ENCODE measurements at places on chromosomes 2 and 18.

- DNase-seq: peak; percentile 57
Measured at GRCh38 chr18:7958081-7958896, 391.2 kb downstream of the PTPRM start.

DNA sequence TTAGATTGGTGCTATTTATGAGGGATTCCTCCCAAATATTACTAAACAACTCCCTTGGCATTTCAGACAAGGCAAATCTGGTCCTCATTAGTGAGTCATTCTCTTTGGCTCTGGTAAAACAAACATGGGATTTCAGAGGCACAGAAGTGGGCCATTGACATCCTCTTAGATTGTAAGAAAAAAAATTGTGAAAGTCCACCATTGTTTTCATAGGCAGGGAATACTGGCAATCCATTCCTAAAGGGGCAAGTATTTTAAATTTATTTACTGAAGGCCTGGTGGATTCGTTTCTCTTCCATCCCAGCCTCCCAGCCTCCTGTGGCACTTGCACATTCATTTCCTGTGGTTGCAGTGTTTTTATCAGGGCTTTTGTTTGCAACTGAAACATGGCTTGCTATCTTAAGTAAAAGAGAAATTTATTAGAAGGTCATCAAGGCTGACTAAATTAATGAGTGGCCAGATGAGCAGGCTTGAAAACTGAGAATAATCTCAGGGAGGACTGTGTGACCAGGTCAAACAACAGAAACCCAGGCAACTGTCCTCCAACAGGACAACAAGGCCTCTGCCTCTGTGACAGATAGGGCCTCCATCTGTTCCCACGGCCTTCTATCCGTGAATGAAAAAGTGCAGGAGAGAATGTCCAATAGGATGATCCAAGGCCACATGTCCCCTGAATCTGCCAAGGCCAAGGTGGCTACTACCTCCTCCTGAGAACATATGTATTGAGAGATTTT is 23.1 kb upstream of the TNFAIP6 start:
- peak; percentile 89 for DNase-seq

GRCh38 chr2:132430895-132431294 is 14.3 kb downstream of the GPR39 start:
- no peak for DNase-seq

GRCh38 chr2:108594132-108594981 is 60.1 kb downstream of the LIMS1 start:
- peak; percentile 90 for DNase-seq

- no peak for DNase-seq
Measured at GRCh38 chr2:75456111-75456510, 104.6 kb downstream of the EVA1A start.

DNA sequence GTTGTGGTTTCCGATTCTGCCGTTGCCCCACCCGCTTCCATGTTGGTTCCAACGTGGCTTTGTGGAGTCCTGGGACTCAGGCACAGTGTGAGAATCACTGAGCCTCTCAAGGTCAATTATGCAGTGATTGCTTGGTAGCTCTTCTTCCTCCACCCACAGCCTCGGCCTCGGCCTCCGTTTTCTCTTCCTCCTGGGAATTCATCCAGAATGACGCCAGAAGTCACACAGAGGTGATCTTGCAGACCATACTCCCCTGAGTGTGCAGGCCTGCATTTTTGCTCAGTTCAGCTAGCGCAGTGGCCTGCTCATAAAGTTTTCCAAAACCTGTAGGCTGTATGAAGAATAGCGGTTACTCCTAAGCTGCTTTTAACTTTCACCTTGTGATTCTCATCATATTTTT is 273.3 kb downstream of the GBX2 start:
- DNase-seq: no peak

DNA sequence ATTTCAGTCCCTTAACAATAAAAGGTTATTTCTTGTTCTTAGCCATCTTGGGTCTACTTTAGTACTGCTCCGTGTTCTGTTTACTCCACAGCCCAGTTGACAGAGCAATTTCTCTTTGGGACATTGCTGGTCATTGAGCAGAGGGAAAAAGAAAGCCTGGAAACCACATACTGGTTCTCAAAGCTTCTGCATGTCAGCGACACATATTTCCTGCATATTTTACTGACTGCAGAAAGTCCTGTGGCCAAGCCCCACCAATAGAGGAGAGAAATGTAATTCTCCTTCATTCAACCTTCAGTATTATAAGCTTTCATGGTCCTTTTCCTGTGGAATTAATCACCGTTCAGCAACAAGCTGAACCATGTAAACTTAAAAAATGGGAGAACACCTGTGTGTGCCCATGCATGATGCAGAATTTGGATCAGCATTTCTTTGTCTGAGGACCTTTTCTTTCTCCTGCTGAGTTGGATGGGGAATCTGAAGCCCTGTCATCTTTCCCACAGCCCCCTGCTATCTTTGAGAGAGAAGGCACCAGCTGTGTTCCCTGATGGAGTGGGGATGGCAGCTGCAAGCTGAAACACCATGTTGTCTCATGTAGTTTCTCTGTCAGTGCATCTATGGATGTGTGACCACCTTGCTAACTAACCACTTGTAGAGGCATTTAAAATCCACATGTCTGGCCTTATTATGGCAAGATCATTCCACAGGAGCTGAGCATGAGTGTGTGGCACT is 431.6 kb downstream of the MEIS1 start:
- DNase-seq: no peak

GRCh38 chr2:41894563-41895333 is 153.1 kb upstream of the PKDCC start:
- no peak for DNase-seq

GRCh38 chr18:73992242-73993022 is 155.2 kb downstream of the FBXO15 start:
- no peak for DNase-seq

- no peak for DNase-seq
Measured at GRCh38 chr18:62781262-62781661, 65.9 kb downstream of the PHLPP1 start.

DNA sequence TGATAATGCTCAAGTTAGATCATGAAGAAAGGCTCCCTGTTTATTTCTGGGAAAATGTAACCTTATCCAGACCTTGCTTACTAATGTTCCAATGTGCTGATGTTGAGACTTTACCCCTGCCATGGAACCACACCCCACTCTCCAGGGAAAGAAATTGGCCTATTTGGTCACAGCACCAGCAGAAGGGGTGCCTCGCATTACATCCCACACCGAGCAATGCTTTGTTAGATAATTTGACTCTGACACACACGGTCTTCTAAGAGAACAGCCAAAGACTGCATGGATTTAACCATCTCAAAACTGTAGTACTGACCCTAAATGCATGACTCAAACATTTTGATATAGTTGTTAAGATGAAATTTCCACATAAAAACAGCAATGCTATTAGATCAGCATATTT is 152.1 kb upstream of the CCDC150 start:
- DNase-seq: no peak

- DNase-seq: no peak
Measured at GRCh38 chr2:53051157-53051556, 716.4 kb upstream of the CHAC2 start.

- no peak for DNase-seq
Measured at GRCh38 chr2:223897669-223898330, 47.3 kb downstream of the WDFY1 start.
